ENCODE measurements at places on chromosomes 16 and 17. TPM values are rescaled to one million over a fixed set of nuclear protein-coding genes. Genes with fewer than 3 reads are reported as not detected.
A peak's percentile ranks its signal among the peaks of the same experiment; 100 is the strongest.

The ADGRG3 gene
- not detected for total RNA-seq

The PIK3R5 gene
- not detected for total RNA-seq

DNA sequence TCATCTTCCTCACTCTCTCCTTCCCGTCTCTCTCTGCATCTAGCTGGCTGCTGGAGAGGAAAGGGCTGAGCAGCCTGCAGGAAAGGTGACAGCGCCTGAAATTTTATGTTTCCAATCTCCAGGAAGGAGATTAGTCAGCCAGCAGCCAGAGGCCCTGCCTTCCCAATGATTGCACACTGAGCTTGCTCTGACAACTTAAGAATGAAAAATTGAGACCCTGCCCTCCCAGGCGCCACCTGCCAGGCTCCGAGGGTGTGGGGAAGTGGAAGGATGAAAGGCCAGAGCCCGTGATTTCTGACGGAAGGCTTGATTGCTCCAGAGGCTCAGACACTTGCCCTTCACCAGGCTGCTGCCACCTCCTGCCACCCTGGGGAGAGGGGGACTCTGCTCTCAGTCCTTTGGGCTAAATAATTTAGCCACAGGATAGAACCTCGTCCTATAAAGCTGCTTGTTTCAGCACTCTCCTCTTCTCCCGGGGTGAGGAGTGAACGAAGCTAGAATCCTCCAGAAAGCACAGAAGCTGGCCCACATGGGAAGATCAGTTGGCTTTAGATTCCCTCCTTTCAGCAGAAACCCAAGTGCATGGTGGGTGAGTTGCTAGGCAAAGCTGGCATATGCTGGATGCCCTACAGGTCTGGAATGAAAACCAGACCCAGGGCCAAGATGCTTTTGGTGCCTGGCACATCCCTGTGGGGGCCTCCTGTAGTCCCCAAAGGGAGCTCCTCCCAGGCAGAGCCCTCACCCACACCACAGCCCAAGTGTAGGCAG, 33.5 kb downstream of the GRIN2C start:
- no peaks in the 10 kb centered on the region for H3K36me3 ChIP-seq
- no peak overlapping the region for H3K4me3 ChIP-seq
- no peak overlapping the region for H3K27ac ChIP-seq
- DNase-seq: no peak
- no peaks in the 10 kb centered on the region for H3K4me1 ChIP-seq
- no peaks in the 10 kb centered on the region for H3K27me3 ChIP-seq

DNA sequence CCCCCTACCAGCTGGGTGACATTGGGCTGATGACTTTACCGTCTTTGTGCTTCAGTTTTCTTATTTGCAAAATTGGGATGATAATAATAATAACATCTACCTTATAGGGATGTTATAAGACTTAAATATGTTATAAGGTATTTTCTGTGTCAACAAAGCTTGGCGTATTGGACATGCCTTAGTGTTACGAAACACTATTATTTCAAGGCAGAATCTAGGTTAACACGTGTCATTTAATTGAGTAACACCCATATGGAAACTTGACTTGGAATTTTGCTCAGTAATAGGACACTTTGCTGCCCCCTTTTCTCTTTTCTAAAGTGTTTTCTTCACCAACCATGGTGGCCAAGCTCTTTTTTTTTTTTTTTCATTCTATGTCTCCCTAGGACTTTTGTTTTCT, 294.2 kb upstream of the SALL1 start:
- H3K36me3 ChIP-seq: no peaks in the 10 kb centered on the region
- no peak overlapping the region for H3K4me3 ChIP-seq
- H3K27me3 ChIP-seq: no peaks in the 10 kb centered on the region

GRCh38 chr16:58393138-58393504, 850 bp downstream of the GINS3 start:
- no peak overlapping the region for H3K27ac ChIP-seq
- H3K4me3 ChIP-seq: peak overlapping the region; percentile 92
- DNase-seq: no peak
- H3K4me1 ChIP-seq: peaks cover 15% of the 10 kb centered on the region

GRCh38 chr16:27320261-27321012, 6.7 kb downstream of the IL4R start:
- H3K27me3 ChIP-seq: no peaks in the 10 kb centered on the region
- H3K4me3 ChIP-seq: no peak overlapping the region
- no peaks in the 10 kb centered on the region for H3K36me3 ChIP-seq
- peaks cover 65% of the 10 kb centered on the region for H3K4me1 ChIP-seq
- no peak for DNase-seq
- H3K27ac ChIP-seq: peak overlapping the region; percentile 95

- H3K4me3 ChIP-seq: no peak overlapping the region
- H3K36me3 ChIP-seq: no peaks in the 10 kb centered on the region
- no peaks in the 10 kb centered on the region for H3K4me1 ChIP-seq
- H3K27me3 ChIP-seq: no peaks in the 10 kb centered on the region
- H3K27ac ChIP-seq: no peak overlapping the region
These were observed 675.3 kb downstream of the MAF start for GRCh38 chr16:78925083-78925767.

DNA sequence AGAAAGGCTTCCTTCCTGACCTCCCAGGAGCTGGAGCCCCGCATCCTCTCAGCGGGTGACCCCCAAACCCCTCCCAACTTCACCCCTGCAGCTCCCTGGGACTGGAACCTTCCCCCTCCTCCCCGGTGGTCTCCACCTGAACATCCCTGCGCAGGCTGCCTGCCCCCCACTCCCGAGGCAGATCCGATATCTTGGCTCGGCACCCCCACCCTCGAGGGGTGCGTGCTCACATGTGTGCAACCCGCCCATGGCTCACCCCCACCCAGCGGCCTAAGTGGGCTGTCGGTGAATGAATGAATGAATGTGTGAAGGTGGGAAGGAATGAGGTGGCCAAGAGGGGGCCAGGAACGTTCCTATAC, 39.7 kb downstream of the SLC7A5 start:
- H3K36me3 ChIP-seq: peaks cover 10% of the 10 kb centered on the region
- H3K27ac ChIP-seq: no peak overlapping the region
- no peaks in the 10 kb centered on the region for H3K4me1 ChIP-seq
- H3K27me3 ChIP-seq: no peaks in the 10 kb centered on the region

The IL21R gene
- 0.55 TPM for total RNA-seq

GRCh38 chr16:58336332-58337089, 41.7 kb upstream of the PRSS54 start:
- no peaks in the 10 kb centered on the region for H3K27me3 ChIP-seq
- H3K27ac ChIP-seq: no peak overlapping the region
- peaks cover 5% of the 10 kb centered on the region for H3K4me1 ChIP-seq
